ENCODE measurements at places on chromosomes 4 and X.

GRCh38 chrX:10326578-10326977 is 169.8 kb downstream of the CLCN4 start:
- DNase-seq = no peak

GRCh38 chr4:153799694-153800074 is 10.8 kb upstream of the SFRP2 start:
- DNase-seq = no peak

DNA sequence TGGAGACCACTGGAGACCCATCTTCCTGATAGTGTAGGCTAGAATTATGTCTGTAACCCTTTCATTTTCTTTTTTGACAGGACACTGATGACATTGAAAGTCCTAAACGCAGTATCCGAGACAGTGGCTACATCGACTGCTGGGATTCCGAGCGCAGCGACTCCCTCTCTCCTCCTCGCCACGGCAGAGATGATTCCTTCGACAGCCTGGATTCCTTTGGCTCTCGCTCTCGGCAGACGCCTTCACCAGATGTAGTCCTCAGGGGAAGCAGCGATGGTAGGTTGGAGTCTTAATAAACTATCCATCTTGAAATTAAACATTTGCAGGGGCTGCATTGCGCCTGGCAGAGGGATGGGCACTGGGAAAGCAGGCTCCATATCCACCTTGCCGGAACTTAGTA is 75.4 kb downstream of the LIMCH1 start:
- DNase-seq = no peak

DNA sequence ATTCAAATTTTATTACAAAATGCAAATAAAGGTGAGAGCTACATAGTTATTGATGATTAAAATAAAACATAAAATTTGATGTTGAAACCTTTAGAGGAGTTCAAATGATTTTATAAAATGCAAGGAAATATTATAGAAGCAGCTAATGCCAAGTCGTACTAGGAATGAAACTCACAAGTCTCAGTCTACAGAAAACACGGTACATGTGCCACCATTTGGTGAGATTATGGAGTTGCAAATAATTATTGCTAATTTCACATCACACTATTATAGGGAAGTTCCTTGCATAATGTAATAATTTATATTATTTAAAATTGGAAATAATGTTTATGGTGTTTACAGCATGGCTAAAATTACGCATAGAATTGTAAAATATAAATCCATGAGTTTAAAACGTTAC is 1601.7 kb upstream of the TENM3 start:
- no peak for DNase-seq

DNA sequence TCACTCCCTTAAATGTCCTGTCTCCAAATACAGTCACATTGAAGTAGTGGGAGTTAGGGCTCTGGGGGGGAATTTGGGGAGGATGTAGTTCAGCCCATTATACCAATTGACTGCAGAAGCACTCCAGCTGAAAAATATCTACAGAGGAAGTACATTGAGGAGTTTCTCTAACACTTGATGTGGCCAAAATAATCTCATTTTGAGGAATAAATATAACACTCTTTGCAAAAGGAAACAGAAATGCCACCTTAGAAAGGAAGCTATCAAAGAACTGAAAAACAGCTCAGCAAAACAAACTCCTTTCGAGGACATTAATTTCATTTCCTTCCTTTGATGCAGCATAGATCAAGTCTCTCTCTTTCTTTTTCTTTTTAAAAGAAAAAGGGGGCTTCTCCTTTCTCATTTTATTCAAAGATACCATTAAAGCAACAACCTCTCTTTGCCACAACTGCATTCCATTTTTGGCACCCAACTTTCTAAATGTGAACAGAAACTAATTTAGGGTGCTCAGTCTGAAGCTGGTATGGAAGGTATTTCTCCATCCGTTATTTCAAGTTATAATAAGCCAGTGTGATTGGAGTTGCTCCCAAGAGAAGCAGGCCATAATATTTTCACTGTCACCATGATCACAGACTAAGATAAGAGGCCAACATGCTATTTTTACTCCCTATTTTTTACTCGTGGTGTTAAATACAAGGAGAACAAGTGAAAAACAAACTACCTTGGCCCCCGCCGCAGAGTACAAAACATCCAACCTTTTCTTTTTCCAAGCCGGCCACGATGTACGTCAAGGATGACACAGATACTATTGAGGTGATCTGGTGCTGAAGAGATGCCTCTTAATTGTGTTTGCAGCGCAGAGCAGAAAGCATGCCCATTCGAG is 230.4 kb upstream of the GATB start:
- no peak for DNase-seq

DNA sequence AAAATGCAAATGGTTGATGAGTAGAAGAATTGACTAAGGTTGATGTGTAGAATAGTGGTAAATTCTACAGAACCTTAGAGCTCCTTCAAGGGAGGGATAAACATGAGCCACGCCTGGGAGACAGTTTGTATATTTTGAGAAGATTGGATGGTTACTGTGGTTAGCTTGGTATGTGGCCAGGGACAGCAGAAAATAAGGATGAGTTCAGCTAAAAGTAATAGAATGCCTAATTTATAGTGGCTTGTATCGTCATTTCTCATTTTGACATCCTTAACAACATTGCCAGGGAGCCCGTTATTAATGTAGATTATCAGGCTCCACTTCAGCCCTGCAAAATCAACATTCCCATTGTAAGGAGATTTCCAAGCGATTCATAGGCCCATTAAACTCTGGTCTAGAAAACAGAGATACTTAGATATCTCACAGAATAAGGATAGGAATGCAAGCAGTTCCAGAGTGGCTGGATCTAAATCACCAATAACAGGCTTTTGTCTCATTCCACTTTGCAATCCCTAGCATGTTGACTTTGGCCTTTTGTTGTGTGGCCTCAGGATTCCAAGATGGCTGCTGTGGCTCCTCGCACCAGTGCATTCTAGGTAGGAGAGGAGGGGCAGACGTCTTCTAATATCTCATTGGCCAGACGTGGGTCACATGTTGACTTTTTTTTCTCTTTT is 6.4 kb upstream of the PTTG2 start:
- DNase-seq = no peak

DNA sequence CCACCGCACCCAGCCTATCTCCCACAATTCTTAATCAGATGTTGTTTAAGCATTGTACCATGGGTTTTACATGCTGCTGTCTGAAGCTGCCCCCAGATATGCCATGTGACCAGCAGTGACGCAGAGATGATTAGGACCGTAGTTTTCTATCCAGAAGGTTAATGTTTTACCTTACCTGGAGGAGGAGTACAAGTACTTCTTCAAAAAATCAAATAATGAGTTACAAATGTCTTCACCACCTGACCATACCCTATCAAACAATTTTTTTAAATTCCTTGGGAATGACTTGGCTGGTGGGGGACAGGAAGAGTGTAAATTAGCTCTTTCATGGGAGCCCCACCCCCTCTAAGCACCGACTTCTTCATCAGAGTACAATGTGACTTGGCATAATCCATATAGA is 16.2 kb upstream of the SGMS2 start:
- DNase-seq = no peak

GRCh38 chr4:122541996-122542395 is 78.9 kb downstream of the IL21 start:
- DNase-seq = no peak

DNA sequence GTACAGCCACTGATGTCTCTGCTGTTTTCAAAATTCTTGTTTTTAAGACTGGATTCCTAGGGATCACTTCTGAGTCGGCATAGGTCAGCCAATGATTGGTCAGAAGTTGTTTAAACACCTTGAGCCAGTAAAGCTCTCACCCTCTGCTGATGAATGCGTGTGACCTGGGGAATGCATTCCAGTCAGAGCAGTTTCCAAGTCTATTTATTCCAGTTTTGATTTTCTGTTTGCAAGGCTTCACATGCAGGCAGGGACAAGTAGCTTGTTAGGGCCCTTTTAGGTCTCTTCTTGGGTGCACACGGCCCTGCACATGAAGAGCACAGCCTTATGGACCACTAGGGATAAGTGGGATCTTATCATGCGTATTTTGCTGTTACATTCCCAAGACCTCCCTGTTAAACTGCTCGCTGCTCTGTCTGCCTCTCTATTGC is 47.0 kb downstream of the KLHL15 start:
- DNase-seq = no peak

GRCh38 chrX:28189011-28189410 is 207.8 kb upstream of the DCAF8L1 start:
- DNase-seq = no peak

DNA sequence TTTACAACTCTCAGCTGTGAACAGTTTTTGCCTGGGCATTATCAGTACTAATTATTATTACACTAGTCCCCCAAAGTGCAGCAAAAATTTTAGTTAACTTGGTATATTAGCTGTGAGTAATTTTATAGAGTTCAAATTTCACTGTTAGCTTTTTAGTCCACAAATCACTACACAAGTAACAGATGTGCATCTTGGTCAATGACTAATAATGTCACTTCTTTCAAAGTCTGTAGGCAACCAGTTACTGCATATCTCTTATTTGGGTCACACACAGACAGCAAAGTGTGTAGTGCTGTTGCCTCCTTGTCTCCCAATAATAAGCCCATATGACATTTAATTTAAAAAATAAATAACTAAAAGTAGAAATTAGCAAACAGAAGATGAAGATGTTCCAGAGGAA is 159.9 kb downstream of the SCFD2 start:
- no peak for DNase-seq

GRCh38 chrX:145817331-145818185 is at the start of gene SLITRK2:
TSS of gene SLITRK2 (plus strand) at chrX:145817829. CDS start at chrX:145822426, 4,597 bp downstream.
- no peak for DNase-seq

DNA sequence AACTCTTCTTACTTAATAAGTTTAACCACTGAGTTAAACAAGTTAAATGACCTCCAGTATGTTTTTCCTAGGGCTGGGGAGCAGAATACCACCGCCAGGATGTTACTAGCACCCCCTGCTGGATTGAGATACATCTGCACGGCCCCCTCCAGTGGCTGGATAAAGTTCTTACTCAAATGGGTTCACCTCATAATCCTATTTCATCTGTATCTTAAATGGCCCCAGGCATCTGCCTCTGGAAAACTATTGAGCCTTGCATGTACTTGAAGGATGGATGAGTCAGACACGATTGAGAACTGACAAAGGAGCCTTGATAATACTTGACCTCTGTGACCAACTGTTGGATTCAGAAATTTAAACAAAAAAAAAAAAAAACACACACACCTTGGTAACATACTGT is 61.5 kb upstream of the MMAA start:
- DNase-seq = no peak

- no peak for DNase-seq
Observed at GRCh38 chr4:108454227-108454626, 166.1 kb upstream of the RPL34 start.

GRCh38 chrX:10107483-10107882 is 49.3 kb upstream of the CLCN4 start:
- no peak for DNase-seq

Data from GOT3 (cell line).